ENCODE measurements at places on chromosomes 7 and 10.

- no peak for DNase-seq
Measured at GRCh38 chr7:122485856-122486255, 181.3 kb upstream of the FEZF1 start.

DNA sequence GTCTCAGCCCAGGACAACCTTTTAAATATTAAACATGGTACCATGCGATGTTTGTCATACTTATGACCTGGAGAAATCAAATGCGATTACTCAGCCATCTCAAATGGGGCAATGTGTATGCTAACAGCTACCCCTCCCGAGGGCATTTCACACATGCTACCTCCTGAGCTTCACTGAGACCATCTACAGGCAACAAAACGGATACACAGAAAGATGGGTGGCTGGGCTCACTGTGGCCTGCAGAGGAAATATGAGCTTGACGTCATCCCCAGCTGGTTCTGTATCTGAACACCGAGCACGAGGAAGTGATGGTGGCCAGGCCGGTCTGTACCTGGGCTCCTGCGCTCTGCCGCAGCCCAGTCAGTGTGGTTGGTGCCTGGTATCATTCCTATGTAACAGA, 374.3 kb downstream of the RPS24 start:
- DNase-seq = no peak

GRCh38 chr7:111486472-111487142, 75.7 kb downstream of the IMMP2L start:
- peak; percentile 35 for DNase-seq

DNA sequence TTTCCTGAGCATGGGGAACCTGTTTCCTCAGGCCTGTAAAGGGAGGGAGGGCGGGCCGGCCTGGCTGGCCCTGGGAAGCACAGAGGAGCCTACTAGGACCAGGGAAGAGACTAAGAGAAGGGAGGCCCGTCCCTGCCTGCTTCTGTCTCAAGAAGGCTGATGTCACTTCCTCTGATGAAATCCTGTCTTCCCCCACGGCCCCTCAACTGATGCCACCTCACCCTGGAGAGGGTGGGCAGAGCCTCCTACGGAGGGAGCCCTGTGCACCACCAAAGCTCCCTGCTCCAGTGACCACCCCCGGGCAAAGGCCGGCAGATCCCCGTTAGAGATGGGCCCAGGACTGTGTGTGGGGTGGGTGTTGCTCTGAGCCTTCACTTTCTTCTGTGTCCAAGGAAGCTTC, 1.0 kb upstream of the PILRA start:
- peak; percentile 38 for DNase-seq

GRCh38 chr10:35387768-35388167, 51.5 kb downstream of the CCNY start:
- no peak for DNase-seq

GRCh38 chr7:37765421-37765829, 81.9 kb downstream of the GPR141 start:
- no peak for DNase-seq

DNA sequence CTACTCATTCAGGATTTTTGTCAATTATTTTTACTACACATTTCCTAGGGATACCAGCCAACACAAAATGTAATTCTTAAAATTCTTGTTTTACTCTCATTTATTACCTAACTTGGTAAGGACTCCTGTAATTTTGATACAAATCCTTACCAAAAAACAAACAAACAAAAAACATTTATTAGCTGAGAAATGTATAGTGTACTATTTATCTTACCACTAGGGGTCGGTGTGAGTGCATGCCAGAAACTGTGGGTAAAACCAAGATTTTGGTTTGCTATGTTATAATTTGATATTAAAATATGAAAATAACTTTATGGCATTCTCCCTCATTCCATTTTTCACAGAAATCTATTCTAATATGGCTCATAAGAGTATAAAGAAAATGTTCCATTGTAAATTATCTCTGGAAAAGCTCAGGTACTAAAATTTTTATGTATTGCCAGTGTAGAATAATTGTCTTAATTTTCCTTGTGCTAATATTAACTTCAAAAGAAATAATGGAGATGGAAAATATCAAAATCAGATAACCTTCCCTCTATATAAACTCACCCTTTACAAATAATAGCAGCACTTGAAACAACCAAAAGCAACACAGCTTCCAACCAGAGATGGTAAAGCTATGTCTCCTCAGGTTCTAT, 290.8 kb upstream of the PCDH15 start:
- peak; percentile 1 for DNase-seq

DNA sequence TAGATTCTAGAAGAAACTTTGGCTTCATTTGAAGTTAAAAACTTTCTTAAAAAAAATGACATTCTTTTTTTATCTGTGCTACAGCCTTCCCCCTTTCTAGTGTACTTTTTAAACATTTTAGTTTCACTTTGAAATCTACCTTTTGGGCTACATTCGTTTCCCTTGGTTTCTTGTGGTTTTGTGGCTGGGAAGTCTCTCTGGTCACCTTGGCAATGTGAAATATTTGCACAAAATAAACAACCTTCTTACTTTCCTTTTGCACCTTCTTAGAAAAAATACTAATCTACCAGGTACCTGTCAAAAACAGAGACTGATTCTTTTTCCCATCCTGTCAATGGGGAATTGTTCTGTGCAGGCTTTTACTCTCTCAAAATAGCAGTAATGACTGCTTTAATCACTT, 350.2 kb downstream of the GATA3 start:
- DNase-seq = peak; percentile 85

GRCh38 chr10:78332012-78332411, 298.3 kb downstream of the RPS24 start:
- DNase-seq = no peak

- DNase-seq = no peak
Measured at GRCh38 chr10:62175251-62175650, 93.4 kb downstream of the RTKN2 start.

Measured in activated CD4-positive, alpha-beta T cell treated with anti-CD3 and anti-CD28 coated beads, Interleukin-2, amount 50 U/mL, for 16 hours (primary cell).